ENCODE measurements at places on chromosomes 4 and X.

GRCh38 chrX:13001961-13002671 is 27.2 kb downstream of the TMSB4X start:
- no peak for DNase-seq

GRCh38 chrX:112851161-112851779 is 10.6 kb upstream of the AMOT start:
- DNase-seq, result no peak

DNA sequence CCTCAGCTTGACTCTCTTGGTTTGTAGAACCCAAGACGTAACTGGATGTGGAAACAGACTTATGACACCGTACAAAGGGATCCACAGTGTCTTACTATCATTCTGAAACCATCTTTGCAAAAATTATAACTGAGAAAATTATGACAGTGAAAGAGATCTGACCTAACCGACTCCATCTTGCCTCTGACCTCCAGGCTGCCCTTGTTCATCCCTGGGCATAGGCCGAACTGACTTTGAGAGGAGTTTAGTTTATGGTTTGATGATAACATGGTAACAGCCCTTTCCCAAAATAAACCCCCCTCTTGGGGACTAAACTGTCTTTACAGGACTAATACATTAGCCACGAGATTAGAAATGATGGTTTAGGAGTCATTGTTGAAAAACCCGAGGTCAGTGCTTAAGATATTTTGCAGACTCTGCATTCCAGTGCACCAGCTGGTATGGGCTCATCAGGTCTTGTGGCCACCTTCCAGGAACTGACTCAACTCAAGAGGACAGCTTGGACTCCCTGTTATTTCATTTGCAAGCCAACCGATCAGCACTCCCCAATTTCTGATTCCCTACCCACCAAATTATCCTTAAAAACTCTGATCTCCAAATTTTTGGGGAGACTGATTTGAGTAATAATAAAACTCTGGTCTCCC is 49.6 kb downstream of the CASP3 start:
- DNase-seq, result peak; percentile 45

GRCh38 chrX:63686878-63687714 is 97.9 kb downstream of the ARHGEF9 start:
- peak; percentile 31 for DNase-seq

GRCh38 chr4:122787940-122788339 is 38.7 kb upstream of the FGF2 start:
- DNase-seq, result no peak

DNA sequence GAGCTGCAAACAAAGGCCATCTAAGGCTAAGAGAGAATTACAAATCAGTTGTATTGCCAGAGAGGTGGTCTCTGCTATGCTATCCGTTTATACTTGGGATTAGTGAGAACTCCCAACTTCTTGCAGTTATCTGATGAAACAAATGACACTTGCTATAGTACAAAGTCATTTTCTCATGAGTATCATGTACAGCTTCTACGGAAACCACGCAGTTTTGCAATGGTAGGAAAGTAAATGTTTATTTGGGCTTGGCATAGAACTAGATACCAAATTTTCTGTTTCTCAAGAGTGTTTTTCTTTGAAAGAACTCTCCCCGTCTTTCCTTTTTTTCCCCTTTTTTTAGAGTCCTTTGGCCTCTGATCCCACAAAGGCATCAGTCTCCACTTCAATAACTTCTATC is 128.2 kb upstream of the ENPEP start:
- DNase-seq, result no peak

- DNase-seq, result no peak
Measured at GRCh38 chr4:3709846-3710441, 56.2 kb upstream of the ADRA2C start.

DNA sequence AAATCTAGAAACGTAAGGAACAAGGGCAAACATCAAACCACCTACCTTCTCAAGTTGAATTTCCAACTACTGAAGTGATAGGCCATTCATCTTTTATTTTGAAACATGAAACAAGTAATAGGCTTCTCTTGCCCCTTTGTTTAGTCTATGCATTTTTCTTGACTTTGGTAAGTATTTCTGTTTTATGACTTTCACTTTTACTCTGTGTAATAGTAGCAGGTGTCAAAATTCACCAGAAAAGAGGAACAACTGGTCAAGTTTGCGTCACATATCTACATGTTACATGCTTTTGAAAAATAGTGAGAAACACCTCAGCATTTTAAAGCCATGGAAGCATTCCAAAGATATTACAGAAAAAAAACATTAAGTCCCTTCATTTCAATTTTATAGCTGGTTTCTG is 157.1 kb upstream of the FTHL17 start:
- DNase-seq, result no peak

- DNase-seq, result no peak
Measured at GRCh38 chr4:84496331-84496705, 2.8 kb downstream of the NKX6-1 start.

- DNase-seq, result no peak
Measured at GRCh38 chr4:183392377-183392776, 52.1 kb upstream of the CDKN2AIP start.
